ENCODE measurements at places on chromosomes 2 and 18. TPM values are rescaled to one million over a fixed set of nuclear protein-coding genes. Genes with fewer than 3 reads are reported as not detected.
A peak's percentile ranks its signal among the peaks of the same experiment; 100 is the strongest.

HRH4 gene
- not detected for total RNA-seq

ABCB11 gene
- under 0.01 TPM for total RNA-seq

GPBAR1 gene
- under 0.01 TPM for total RNA-seq

NTSR2 gene
- not detected for total RNA-seq

AKAIN1 gene
- total RNA-seq, result not detected

VWC2L gene
- under 0.01 TPM for total RNA-seq

DNA sequence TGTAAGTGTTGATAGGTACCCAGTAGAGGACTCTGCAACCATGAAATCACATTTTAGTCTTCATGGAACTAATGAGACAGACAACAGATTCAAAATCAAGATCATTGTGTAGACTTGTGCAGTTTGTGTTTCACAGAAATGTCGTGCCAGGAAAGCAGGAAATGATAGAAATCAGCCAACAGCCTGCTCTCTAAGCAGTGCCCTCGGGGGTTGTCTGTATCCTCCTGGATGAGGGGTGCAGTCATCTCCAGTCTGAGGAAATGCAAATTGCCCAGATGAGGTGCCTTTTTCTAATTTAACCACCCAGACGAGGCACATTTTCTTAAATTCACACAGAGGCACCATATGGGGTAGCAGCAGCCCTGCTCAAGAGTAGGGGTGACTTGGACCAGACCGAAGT is 663.1 kb downstream of the XIRP2 start:
- no peak for DNase-seq

DNA sequence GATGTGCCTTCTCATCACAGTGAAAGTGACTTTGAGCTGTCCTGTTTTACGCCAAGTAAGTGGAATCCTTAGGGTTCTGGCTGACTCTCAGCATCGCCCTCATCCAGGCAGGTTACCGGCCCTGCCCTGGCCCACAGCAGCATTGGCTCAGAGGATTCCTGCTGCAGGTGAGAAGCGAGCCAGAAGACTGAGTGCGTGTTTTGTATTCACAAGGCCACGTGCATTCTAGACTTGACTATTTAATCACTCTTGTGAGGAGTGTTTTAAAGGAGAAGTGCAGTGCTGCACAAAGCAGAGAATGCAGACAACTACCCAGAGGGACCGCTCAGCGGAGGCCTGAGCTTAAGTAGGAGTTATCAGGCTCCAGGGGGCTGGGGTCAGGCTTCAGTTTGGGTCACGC is 48.3 kb downstream of the LAMA3 start:
- DNase-seq, result no peak

DNA sequence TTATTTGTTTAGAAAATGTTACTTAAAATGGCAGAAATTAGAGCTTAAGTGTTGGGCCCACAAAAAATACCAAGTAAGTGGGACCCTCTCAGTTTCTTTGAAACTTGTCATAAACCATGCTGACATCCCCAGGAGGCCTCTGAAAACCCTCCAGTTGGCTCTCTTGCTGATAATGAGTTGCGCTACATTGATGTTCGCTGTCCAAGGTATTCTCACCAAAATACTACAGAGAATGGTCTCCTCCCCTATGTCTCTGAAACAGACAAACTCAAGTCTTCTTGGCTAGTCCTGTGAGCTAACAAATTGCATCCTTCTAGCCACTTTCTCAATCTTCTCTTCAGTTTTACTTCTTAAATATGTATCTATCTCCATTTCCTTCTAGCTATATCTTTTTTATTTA is 669.4 kb downstream of the IRS1 start:
- peak; percentile 29 for DNase-seq

DNA sequence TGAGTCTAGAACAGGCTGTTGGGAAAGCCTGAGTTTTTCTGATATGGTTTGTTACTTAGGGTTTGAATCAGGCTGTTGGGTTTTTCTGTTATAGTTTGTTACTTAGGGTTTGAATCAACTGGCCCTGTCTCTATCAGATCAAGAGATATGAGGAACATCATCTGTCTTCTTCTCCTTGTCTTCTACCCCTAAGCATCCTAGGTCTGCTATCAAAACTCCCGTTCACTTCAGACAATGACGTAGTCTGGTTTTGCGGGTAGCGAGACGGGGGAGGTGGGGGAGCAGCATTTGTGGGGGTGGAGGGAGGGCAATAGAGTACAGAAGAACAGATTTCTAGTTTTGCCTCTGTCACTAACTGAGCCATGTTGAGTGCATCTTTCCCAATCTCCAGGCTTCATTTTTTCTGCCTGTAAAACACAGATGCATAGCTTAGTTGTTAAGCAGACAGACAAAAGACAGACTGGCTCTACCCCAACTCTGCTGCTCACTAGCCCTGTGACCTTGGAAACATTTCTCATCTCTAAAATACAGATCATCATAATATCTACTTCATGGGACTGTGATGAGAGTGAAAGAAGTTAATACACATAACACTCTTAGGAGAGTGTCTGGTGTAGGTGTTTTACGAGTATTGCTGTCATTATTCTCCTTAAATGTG is 9.1 kb downstream of the TNP1 start:
- DNase-seq, result peak; percentile 7

- DNase-seq, result no peak
Measured at GRCh38 chr2:55031505-55031904, 18.7 kb downstream of the RTN4 start.

GRCh38 chr2:26574066-26574899 is 66.9 kb downstream of the CIB4 start:
- DNase-seq, result no peak

- DNase-seq, result peak; percentile 11
Measured at GRCh38 chr2:222946700-222947287, 86.0 kb downstream of the ACSL3 start.

- DNase-seq, result no peak
Measured at GRCh38 chr2:3491306-3491705, 28.0 kb downstream of the ADI1 start.

GRCh38 chr2:68744366-68744912 is 9.8 kb downstream of the ARHGAP25 start:
- DNase-seq, result no peak

GRCh38 chr2:163182764-163183354 is 344.3 kb upstream of the KCNH7 start:
- DNase-seq, result peak; percentile 30

DNA sequence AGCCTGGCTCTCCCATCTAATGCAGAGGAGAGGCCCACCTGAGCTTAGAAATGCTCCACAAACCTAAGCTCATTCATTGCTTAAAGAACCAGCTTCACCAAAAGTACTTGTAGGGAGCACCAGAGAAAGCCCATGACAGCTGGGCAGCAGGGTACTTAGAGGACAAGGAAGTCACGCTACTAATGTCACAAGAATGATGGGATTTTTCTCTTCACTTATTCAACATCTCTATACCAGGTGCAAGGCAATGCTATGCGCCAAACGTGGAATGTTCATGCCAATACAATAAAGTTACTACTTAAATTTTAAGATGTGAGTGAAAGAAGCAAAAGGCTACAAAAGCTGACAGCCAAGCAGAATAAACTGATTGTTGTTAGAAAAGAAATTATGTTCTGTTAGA is 36.0 kb downstream of the LONRF2 start:
- DNase-seq, result peak; percentile 30

DNA sequence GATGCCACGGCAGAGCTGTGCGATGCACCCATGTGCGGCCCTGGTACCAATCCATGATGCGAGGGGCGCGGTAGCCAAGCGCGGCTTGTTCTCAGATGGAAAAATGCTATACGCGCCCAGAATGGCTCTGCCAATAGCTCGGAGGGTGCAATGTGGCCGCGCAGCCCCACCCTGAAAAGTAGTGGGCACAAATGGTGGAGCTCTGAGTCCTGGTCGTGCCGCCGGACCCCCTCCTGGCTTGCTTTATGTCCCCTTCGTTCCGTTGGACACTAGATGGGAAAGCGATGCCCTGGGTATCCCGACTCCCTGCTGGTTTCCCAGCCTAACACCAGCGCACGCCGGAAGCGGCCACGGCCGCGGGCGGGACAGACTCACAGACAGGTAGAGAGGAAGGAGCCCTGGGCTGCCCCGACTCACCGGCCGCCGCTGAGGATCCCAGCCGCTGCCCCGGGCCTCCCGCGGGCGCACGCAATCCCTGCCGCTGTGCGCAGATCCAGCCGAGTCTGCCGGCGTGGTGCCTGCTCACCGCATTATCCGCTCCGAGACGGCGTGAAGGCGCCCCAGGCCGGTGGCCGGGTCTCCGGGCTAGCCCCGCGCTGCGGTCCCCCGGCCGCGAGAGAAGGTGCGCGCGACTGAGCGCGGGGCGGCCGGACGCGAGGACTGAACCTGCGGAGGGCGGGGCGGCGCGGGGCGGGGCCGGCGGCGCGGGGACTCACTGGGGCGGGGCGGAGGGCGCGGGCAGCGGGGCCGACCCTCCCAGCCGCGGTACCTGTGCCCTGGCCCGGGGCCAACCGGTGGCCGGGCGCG is at the start of gene CDC42EP3:
TSS of gene CDC42EP3 (minus strand) at position 634 of the 807 bp plus-strand sequence. CDS start 25,055 bp downstream, outside the sequence.
- no peak for DNase-seq

DNA sequence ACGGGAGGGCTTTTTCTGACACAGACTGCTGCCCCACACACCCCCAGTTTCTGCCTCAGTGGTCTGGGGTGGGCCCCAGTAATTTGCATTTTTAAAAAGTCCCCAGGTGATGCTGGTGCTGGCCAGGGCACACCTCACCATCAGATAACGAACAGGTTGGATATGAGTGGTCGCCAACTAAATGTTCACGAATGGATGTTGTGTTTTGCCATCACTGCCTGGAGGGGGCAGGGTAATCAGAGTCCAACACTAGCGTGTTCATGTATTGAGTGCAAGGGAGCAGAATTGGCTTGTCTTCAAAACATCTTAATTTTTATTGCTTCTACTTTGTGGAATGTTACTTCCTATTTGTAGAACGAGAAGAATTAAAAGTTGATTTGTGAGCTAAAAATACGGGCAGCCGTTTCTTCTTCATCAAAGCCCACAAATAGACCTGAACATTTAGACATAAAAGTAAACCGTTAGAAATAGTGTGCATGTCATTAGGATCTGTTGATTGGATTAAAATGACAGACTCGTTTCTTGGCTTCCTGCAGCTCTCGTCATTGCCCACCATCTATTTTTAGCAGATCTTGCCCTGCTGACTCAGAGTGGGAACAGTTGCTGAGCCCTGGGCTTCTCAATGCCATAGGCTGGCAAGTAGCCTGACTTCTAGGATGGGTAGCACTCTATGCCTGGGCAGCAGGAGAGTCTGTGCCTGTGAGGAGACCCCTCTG is 45.2 kb downstream of the NCK2 start:
- DNase-seq, result peak; percentile 68

- no peak for DNase-seq
Measured at GRCh38 chr2:91748902-91749301, 3057.4 kb downstream of the RPIA start.

All from fibroblast of villous mesenchyme (primary cell).